Prostate gland (tissue), 2 donors: ENCODE measurements at places on chromosomes 3 and 15. TPM values are rescaled to one million over a fixed set of nuclear protein-coding genes. Genes with fewer than 3 reads are reported as not detected.
A peak's percentile ranks its signal among the peaks of the same experiment; 100 is the strongest.

TFG gene
- 81.5 TPM for total RNA-seq

U2SURP gene
- 38.3 TPM for total RNA-seq

TUSC7 gene
- not detected for total RNA-seq

ATP13A5 gene
- total RNA-seq: not detected

STRA6 gene
- total RNA-seq: 1.8 TPM

BCL6 gene
- 105 TPM for total RNA-seq

SNX33 gene
- total RNA-seq: 25.6 TPM

LRRC15 gene
- not detected for total RNA-seq

DNA sequence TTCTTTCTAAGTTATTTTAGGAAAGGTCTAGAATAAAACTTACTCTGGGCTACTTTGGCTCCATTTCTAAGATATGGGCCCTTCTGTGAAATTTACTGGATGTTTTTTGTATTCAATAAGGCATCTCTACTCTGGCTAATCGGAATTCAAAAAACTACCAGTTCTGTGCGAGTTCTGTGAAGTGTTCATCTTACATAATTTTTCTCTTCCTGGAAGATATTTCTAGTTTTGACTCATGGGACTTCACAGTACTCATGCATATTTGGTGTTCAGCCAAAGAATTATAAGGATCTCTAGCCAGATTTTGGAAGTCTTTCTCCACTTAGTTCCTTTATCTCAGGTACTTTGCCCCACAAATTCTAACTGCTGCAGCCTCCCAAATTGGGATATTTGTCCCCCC, 46.4 kb upstream of the MBNL1 start:
- DNase-seq: no peak

DNA sequence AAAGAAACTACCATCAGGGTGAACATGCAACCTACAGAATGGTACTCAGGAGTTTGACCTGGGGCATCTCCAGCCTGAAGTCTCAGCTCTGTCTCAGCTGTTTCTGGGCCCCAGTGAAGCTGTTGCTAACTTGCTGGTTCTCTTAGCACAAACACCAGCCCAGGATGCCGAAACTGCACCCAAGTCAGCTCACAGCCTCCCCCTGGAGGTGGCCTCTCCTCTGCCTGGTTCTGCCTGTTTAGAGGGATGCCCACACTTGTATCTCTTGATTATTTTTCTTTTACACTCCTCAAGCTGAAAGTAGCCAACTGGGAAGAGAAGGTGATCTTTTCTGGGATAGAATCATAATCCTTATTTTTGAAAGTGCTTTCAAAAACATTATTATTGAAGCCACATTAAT, 289.0 kb upstream of the RASGRP1 start:
- DNase-seq: no peak

DNA sequence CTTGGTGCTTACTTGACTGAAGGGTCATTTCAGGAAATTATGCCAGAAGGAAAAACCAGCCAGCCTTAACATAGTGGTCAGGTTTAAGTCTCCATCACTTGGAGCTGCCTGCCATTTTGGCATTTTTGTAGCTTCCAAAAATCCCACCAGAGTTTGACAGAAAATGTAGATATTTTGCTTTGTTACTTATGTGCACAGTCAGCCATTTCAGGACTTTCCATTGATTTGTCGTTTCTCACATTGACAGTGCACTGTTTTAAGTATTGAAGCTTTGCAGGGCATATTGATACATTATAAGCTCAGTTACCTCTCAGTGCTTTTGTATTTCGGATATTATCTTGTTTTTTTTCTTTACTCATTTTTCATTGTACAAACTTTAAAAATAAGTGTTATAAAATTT, 89.0 kb upstream of the ANKRD34C start:
- no peak for DNase-seq

- DNase-seq: no peak
These were observed 103.9 kb downstream of the ISL2 start for GRCh38 chr15:76440441-76440840.

GRCh38 chr3:183295211-183295610, 42.2 kb downstream of the B3GNT5 start:
- peak; percentile 88 for DNase-seq

- DNase-seq: no peak
These were observed 18.9 kb downstream of the EBLN2 start for GRCh38 chr3:73080216-73080966.

- DNase-seq: no peak
These were observed 3.5 kb downstream of the EIF4E3 start for GRCh38 chr3:71721651-71722157.

- DNase-seq: no peak
These were observed 22.9 kb downstream of the MRAS start for GRCh38 chr3:138371070-138371965.

- DNase-seq: no peak
These were observed 4.8 kb downstream of the VEPH1 start for GRCh38 chr3:157498371-157498770.

DNA sequence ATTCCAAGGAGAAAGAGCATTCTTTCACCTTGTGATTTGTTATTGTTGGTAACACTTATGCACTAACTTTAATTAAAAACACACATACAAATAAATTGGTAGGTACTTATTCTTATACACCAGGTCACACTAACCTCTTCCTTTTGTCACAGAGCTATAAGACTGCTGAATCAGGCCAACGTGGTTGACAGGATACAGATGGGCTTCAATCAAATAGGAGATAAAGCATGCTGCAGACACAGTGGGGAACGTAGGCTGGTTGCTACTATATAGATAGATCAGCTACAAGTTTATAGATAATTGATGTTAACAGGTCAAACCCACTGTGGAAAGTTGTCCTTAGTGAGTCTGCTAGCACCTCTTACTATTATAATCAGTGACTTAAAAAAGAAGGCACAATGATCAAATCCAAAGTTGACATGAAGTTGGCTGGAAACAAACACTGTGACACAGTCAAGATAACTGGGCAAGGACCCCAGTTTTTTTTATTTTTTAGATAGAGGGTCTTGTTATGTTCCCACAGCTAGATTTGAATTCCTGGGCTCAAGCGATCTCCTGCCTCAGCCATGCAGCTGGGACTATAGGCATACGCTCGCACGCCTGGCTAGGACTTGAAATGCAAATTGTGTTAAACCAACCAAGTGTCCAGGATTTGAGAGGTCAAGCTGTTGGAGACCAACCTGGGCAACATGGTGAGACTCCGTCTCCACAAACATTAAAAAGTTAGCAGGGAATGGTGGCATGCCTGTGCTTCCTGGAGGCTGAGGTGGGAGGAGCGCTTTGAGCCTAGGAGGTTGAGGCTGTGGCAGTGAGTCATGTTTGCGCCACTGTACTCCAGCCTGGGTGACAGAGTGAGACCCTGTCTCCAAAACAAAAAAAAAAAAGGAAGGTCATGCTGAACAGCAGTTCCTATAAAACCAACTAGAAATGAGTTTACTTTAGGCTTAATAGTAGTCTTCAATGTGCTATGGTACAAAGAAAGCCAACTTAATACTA, 97.9 kb upstream of the MEX3B start:
- no peak for DNase-seq

DNA sequence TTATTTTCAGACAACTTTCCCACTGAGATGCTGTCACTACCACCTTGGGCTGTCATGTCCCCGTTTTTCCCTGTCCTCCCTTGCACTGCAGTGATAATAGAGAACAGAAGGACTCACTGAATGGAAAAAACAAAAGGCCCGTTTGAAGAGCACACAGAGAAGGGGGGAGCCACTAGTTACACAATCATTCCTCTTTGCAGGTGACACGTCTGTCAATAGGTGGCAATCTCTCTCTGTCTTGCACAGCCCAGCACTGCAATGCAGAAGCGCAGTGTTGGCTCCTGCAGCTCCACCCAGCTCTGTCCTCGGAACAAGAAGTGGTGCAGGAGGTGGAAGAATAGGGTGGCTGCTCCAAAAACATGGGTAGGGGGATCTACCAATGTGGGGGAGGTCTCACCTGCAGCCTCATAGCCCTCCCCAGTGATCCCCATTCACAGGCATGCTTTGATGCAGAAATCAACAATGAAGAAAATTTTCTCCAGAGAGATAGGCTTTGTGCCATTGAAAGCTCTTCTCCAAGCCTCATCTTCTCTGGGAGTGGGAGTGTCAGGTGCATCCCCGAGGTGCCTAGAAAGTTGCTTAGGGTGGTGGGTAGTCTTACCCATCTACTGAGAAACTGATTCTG, 31.8 kb downstream of the FSTL1 start:
- DNase-seq: peak; percentile 72

DNA sequence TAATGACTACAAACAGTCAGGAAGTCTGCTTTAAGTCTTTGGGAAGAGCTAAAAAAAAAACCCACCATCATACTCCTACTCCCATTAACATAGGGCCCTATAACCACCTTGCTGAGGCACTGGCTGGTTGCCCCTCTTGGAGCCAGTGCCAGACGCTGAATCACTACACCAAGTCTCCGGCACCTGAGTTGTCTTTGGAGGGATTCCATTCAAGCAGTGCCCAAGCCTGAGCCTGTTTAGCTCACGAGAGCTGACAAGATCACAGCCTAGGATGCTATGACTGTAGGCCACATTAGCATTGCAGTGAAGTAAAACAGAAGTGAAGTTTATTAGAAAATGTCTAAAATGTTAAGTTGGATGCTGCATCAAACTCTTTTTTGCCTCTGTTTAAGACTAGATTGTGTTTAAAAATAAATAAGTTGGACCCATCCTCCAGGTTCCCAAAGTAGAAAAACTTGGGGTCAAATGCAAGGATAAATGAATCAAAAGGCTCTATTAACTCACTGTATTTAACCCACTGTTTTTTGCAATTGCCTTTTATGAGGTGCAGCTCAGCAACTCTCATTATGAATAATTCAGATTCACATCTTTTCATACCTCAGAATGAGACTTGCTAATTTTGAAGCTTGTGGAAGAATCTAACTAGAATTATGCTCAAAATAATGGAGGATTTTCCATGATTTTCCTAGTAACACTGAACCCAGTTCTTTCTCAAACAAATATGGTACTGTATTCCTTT, 461.9 kb downstream of the FOXP1 start:
- no peak for DNase-seq

GRCh38 chr15:81111510-81112470, 22.3 kb upstream of the CFAP161 start:
- DNase-seq: no peak

DNA sequence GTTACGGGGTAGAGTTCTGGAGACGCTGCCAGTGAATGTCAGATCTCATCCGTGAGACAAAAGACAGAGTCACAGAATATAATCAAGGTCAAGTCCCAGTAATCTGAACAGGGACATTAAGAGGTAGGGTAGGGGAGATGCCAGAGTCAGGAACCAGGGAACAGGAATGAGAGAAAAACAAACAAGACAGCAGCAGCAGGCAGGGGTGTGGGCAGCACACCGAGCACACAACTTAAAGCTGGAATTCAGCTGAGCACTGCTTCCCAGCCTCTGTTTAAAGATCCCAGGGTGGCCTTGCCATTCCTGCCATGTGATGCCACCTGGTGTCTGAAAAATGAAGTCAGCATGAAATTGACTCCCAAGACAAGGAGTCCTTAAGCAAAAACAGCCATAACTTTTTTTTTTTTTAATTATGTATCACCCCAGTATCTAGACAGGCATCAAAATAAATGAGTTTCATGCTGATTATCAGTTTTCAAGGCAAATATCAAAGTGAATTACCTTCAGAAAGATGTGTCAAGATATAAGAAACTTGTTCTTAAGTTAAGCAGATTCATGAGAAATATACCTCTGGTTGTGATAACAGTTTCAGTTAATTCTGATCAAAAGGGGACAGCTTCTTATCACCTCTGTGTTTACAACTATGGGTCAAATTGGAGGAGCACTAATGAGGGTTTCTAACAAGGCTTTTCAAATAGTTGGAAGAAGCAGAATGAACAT, 203.7 kb downstream of the SLC9A9 start:
- DNase-seq: peak; percentile 73

DNA sequence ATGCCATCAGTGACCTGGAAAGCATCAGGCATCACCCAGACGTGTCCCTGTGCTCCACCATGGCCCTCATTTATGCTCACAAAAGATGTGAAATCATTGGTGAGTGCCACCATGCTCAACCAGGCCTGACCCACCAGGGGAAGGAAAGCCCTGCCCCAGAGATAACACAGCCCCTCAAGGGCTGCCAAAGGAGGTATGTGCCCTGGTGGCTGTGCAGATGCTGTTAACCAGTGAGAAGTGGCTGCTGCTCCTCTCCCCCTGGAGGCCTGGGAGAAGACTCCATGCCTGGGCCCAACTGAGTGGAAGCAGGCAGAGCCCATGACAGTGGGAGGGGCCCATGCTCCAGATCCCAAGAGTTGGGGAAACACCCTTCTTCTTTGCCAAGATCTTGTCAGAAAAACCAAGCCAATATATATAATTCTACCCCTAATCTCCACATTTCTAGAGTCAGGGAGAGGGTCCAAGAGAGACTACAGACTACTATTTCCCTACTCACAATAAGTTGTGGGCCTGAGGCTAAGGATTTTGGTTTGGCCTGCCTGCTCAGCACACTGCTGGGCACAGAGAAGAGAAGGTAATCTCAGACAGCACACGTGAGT, 2.7 kb downstream of the TTC21A start:
- DNase-seq: no peak

DNA sequence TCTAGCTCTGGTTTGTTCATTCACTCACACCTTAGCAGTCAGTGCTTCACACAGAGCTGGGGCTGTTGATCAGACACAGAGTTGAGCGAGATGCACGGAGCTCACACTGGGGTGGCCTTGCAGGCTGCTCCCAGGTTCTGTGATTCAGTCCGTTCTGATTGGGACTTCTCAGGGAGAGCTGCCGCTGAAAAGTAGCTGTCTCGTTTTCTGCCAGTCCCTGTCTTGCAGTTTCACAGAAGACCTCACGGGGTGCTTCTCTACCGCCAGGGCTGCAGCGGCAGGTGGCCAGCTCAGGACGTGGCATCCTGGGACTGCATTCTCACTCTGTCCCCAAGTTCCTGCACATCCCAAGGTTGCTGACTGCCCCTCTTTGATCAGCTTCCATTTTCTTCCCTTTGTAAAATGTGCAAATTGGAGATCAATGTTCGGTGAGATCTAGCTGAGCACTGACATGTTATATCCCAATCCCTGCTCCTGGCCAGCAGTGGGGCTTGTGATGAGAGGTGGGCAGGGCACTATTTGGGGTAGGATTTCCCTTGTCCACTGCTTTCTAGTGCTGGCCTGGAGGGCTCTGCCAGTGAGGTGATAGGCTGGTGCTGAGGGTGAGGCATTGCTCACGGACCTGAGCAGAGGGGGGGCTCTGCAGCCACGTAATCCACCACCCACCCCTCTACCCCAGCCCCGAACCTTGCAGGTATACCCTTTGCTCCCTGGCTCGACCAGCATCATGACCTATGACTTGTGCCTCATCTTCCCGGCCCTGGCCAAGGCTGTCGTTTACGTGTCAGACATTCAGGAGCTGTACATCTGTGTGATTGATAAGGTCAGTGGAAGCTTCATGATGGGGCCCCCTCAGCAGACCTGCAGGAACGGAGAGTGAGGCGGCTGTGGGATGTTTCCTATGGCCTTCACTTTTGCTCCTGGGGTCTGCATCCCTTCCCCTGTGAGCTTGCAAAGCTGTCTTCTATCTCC, 5.3 kb upstream of the TXNRD3 start:
- DNase-seq: no peak

- no peak for DNase-seq
These were observed 61.0 kb downstream of the IQSEC1 start for GRCh38 chr3:13012221-13012691.

GRCh38 chr3:29605845-29606244, 325.0 kb downstream of the RBMS3 start:
- no peak for DNase-seq

- peak; percentile 22 for DNase-seq
These were observed 15.2 kb downstream of the MAGEF1 start for GRCh38 chr3:184696697-184697096.

GRCh38 chr15:73865379-73865778, 8.0 kb upstream of the TBC1D21 start:
- DNase-seq: no peak

- DNase-seq: no peak
These were observed 404.4 kb downstream of the MECOM start for GRCh38 chr3:169259134-169259533.
